Mammary epithelial cell (primary cell): ENCODE measurements at places on chromosomes 11 and 22.

DNA sequence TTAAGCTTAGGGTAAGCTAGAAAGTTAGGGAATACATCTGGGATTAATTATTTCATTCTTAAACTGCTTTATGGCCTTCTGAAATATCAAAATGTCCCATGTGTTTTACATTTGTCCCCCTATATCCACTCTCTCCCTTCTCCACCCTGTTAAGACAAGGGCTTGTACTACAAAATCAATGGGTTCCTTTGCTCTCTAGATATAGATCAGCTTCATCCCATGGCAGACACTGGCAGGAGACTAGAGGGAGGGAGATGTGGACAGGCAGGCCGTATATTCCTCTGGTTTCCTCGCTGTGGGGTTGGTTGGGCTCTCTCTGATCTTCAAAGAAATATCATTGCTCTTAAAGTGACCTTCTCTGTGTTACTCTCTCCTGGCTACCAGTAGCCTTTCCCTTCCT is 1281.0 kb downstream of the LRRC4C start:
- DNase-seq: no peak

GRCh38 chr11:109956124-109956793 is 136.9 kb upstream of the ZC3H12C start:
- no peak for DNase-seq

DNA sequence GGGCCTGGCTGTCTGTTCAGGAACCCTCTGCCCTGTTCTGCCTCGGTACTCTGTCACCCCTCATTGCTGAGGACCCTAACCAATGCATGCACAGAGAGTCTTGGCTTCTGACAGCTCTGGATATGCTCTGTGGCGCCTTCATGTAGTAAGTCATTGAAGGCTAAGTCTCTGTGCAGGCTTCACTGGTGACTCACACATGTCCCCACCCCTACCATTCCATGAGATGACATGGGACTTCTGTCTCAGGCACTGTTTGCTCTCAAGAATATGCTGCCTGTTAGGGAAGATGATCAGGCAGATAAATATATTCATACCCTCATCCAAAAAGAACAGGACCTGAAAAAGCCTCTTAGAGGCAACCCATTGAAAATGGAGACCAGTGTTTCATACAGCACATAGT is 43.6 kb upstream of the HORMAD2 start:
- no peak for DNase-seq

DNA sequence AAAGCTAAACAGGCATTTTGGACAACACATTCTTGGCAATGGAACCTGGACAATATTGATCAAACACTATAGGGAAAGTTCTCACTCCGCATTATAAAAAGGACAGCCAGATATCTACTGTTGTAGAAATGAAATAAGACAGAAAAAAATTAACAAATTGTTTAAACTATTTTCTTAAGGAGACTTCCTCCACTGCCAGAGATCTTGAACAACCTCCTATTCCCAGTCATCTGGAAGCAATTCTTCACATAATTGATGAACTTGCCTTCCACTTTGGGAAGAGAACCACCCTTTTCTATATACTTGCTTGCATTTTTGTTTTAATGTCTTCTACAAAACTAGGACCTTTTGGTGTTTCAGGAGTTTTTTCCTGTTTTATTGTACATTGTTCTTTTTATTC is 216.1 kb downstream of the CASP12 start:
- no peak for DNase-seq

- no peak for DNase-seq
Observed at GRCh38 chr11:75159151-75159953, 8.4 kb downstream of the SLCO2B1 start.

- DNase-seq: no peak
Observed at GRCh38 chr11:40393511-40393910, 1065.9 kb downstream of the LRRC4C start.

GRCh38 chr11:72513411-72513810 is 79.1 kb upstream of the CLPB start:
- no peak for DNase-seq

- no peak for DNase-seq
Observed at GRCh38 chr22:30170129-30170528, 76.4 kb downstream of the LIF start.

DNA sequence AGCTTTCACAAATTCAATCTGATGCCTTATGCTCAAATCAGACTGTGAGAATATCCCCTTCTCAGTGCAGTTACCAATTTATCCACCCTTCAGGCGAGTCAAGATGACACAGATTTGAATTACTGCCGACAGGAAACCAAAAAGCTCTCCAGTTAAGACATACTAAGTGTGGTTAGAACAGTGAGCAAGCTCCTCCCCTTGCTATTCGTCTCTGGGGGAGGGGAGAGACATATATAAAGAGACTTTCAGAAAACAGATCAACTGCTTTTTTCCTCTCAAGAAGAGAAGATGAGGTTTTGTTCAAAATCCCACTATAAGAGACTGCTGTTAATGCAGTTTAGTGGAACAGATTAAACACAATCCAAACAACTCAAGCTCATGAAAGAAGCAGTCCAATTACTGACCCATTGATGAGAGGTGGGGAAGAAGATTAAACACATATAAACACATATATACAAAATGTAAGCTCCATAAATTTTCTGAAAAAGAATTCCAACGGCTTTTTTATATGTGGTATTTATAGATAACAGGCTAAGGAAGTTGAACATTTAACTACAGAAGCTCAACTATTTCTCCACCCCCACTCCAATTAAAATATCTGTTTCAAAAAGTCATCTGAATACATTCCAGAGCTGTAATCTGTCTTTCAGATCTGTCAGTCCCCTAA is 102.7 kb downstream of the MRTFA start:
- peak; percentile 75 for DNase-seq

DNA sequence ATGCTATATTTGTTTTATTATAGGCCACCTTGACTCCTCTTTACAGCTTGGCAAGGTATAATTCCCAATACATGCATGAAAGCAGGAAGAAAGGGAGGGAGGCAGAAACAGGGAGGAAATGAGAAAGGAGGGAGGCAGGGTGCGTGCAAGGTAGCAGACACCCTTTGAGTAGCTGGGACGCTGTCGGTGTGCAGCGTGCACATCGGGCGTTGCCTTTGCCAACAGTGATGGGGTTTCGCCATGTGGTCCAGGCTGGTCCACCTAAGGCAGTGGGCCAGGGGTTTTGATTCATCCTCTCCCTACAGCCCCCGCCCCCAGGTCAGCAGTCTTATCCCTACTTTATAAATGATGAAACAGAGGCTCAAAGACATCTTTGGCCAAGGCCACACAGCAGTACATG is 25.0 kb upstream of the PHF21B start:
- no peak for DNase-seq

DNA sequence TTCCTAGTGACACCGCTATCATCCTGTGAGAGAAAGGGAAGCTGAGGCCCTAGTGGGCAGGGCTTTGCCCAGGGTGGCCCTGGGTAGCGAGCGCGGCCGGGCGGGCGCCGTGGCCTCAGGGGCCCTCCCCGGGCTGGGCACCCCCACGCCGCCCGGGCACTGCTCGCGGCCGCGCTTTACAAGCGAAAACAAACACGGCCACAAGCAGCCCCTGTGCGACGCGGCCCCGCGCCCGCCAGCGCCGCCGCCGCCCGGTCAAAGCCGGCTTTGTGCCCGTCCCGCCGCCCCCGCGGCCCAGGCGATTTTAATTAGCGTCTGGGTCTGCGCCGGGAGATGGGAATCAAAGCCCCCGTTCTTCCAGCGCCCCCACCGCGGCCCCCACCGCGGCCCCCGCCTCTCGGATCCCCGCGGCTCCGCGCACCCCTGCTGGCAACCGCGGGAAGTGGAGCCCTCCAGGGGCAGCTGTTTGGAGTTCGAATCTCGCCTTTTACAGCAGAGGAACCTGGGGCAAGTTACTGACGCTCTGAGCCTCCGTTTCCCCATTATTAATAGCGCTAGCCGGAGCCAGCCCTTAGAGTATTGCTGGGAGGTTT is 47.9 kb downstream of the CHRDL2 start:
- DNase-seq: no peak

DNA sequence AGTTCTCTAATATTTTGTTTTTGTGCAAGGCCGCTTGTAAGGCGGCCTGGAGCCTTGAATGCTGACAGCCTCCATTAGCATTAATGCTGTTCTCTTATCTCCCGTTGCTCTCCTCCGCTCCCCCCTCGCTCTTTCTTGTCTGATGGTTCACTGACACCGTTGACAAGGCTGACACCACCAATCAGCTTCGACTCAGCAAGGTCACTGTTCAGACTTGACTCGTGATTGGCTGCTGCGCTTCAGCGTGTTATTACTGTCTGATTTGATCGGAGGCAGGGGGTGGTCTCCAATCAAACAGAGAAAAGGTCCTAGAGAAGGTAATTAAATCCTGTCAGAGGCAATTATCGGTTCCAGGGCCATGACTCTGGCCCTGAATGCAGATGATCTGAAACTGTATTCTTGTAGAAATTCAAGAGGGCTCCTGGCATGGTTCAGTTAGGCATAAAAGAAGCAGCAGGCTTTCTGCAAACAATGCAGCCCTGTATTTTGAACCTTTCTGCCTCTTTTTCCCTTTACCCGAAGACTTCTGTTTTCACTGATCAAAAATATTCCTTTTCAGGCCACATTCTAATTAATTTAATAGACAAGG is 49.3 kb upstream of the MPPED2 start:
- DNase-seq: no peak
